ENCODE measurements at places on chromosomes 16 and 17.

DNA sequence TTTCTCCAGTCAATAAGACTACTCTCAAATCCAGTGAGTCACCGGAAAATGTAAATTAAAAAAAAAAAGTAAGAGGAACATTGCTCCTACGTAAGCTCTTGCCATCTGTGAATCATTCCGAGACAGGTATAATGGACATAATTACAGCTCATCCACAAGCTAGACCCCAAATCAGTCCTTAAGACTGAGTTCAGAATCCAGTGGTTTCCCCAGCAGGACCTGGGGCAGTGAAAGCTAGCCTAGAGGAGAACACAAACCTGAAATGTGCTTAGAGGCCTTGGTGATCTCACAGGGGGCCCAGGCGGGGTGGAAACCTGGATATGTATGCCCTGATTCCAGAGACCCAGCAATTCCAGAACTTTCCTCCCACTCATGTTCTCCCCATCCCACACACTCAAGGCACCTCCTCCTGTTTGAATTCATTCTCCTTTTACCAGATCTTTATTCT is 132.0 kb downstream of the COPRS start:
- no peak for DNase-seq

DNA sequence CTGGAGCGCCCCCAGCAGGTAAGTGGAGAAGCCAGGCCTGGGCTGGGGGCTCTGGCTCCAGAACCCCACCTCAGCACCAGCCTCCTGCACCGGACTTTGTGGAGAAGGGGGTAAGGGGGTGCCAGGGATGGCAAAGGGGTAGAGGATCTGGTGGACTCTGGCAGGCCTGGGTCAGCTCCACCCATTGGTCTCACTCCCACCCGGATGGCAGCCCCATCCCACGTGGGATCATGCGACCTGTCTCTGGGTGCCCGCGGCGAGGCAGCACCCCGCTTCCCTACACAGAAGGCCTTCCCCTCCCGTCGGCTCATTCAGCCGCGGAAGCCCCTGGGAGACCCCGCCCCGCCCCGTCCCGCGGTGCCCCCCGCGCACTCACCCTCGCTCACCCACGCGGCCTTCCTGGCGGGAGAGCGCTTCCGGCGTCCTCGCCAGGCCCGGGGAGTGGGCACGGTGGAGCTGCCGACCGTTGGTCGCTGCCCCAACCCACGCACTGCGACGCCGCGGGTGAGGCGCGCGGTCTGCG is 498 bp upstream of the PLEKHG4 start:
- DNase-seq = no peak

DNA sequence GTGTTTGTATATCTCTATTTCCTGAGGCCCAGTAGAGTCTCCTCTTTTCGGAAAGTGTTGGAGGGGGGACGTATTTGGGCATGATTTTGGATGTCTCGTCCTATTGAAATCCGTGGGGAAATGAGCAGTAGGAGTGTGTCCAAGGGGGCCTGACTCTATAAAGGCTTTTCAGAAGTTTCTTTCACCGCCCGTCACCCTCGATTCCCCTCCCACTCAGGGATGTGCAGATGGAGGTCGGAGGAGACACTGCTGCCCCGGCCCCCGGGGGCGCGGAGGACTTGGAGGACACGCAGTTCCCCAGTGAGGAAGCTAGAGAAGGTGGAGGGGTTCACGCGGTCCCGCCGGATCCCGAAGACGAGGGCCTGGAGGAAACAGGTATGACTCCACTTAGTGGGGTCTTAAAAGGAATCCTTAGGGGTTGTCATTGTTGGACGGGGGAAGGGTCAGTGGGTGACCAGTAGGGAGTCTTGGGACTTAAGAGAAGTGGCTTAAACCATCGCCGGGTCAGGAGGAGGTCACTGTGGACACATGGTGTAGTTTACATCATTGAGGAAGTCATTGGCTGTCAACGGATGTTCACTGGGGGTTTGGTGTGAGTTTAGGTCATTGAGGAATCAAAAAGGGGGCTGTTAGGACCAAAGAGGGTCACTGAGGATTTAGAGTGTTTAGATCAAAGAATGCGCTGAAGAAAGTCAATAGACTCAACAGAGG is 424 bp downstream of the MON1B start:
- DNase-seq = no peak

DNA sequence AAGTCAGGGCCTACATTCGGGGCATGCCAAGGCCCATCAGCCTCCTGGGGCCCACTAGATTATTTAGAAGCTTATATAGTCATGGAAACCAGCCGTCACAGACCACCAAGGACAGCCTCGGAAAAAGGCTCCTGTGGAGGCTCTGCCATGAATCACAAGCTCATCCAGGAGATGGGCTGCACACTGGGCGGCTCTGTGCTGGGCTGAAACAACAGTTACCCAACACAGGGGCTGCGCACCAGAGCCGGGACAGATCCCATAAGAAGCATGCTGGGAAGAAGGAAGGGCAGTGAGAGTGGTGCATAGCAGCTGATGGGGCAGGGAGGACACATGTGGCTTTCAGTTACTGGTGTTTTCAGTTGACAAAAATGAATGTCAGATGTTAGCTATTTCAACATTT is 67.7 kb upstream of the GSG1L start:
- DNase-seq = no peak

GRCh38 chr16:67949645-67950044 is 5.7 kb upstream of the LCAT start:
- DNase-seq = no peak

GRCh38 chr17:63015824-63016223 is 49.8 kb downstream of the TANC2 start:
- DNase-seq = no peak

All from esophagus squamous epithelium (tissue), 5 donors.